T-helper 1 cell treated with Interleukin-12 subunit alpha and Interleukin-12 subunit beta and Interleukin-4 antibody, amounts not matched to agents 30 ng/mL and 1 ng/mL, for 36 hours (primary cell): ENCODE measurements at places on chromosomes 13 and 19. TPM values are rescaled to one million over a fixed set of nuclear protein-coding genes. Genes with fewer than 3 reads are reported as not detected.

OR7D2 gene
- total RNA-seq: 0.66 and 0.69 TPM in 2 replicates

URAD gene
- not detected in 2 replicates for total RNA-seq

PLK5 gene
- total RNA-seq: not detected in 2 replicates

CASP14 gene
- total RNA-seq: not detected in 2 replicates

RRAS gene
- 12.0 and 13.0 TPM in 2 replicates for total RNA-seq

TMEM238 gene
- 11.8 and 14.8 TPM in 2 replicates for total RNA-seq

LINGO3 gene
- total RNA-seq: 0.32 and 0.41 TPM in 2 replicates

KLK6 gene
- total RNA-seq: not detected in 2 replicates

C19orf18 gene
- 0.32 TPM in 1 of 2 replicates, not detected in the other for total RNA-seq

SWSAP1 gene
- total RNA-seq: 2.9 and 3.2 TPM in 2 replicates

LGALS14 gene
- 0.27 and 0.37 TPM in 2 replicates for total RNA-seq

ZNF626 gene
- 2.5 and 3.0 TPM in 2 replicates for total RNA-seq

IGFL2 gene
- not detected in 2 replicates for total RNA-seq

KLF1 gene
- 0.22 and 0.41 TPM in 2 replicates for total RNA-seq

MAB21L1 gene
- not detected in 2 replicates for total RNA-seq

SLC7A10 gene
- not detected in 2 replicates for total RNA-seq

CACNG6 gene
- total RNA-seq: not detected in 2 replicates

CXCL17 gene
- not detected in 2 replicates for total RNA-seq

TMIGD2 gene
- total RNA-seq: 33.2 and 34.6 TPM in 2 replicates

HCN2 gene
- 2.3 and 2.5 TPM in 2 replicates for total RNA-seq

CLEC4M gene
- total RNA-seq: not detected in 2 replicates

BORA gene
- total RNA-seq: 20.2 and 22.8 TPM in 2 replicates

IL4I1 gene
- 10.3 and 10.4 TPM in 2 replicates for total RNA-seq

IL27RA gene
- 146 and 147 TPM in 2 replicates for total RNA-seq

HRC gene
- not detected in 2 replicates for total RNA-seq

IGFL3 gene
- total RNA-seq: not detected in 2 replicates

KIRREL2 gene
- 3.0 and 3.3 TPM in 2 replicates for total RNA-seq

CALR3 gene
- total RNA-seq: 0.15 TPM in 1 of 2 replicates, not detected in the other

PRODH2 gene
- total RNA-seq: not detected in 2 replicates

ALKBH6 gene
- total RNA-seq: 49.1 and 52.2 TPM in 2 replicates

CYP2F1 gene
- total RNA-seq: not detected in 2 replicates

SHISA2 gene
- total RNA-seq: 12.9 and 13.2 TPM in 2 replicates

TPTE2 gene
- total RNA-seq: 0.12 TPM in 1 of 2 replicates, not detected in the other

ZNF836 gene
- 15.4 and 17.5 TPM in 2 replicates for total RNA-seq

KASH5 gene
- total RNA-seq: not detected in 2 replicates

B3GNT3 gene
- total RNA-seq: 0.61 and 0.90 TPM in 2 replicates

PALM3 gene
- not detected in 2 replicates for total RNA-seq

CYP4F12 gene
- not detected in 2 replicates for total RNA-seq

CEACAM7 gene
- total RNA-seq: not detected in 2 replicates

ERICH6B gene
- not detected in 2 replicates for total RNA-seq

ANGPTL8 gene
- total RNA-seq: not detected in 2 replicates

STARD13 gene
- total RNA-seq: 1.8 and 2.2 TPM in 2 replicates

CCDC169 gene
- not detected in 2 replicates for total RNA-seq

INSR gene
- total RNA-seq: 0.51 and 0.81 TPM in 2 replicates

GPC5 gene
- total RNA-seq: 0.22 TPM in 2 replicates

STAP2 gene
- total RNA-seq: 14.8 and 19.1 TPM in 2 replicates
